Testis (tissue), 5 donors: ENCODE measurements at places on chromosomes 2 and 18.
A peak's percentile ranks its signal among the peaks of the same experiment; 100 is the strongest.

DNA sequence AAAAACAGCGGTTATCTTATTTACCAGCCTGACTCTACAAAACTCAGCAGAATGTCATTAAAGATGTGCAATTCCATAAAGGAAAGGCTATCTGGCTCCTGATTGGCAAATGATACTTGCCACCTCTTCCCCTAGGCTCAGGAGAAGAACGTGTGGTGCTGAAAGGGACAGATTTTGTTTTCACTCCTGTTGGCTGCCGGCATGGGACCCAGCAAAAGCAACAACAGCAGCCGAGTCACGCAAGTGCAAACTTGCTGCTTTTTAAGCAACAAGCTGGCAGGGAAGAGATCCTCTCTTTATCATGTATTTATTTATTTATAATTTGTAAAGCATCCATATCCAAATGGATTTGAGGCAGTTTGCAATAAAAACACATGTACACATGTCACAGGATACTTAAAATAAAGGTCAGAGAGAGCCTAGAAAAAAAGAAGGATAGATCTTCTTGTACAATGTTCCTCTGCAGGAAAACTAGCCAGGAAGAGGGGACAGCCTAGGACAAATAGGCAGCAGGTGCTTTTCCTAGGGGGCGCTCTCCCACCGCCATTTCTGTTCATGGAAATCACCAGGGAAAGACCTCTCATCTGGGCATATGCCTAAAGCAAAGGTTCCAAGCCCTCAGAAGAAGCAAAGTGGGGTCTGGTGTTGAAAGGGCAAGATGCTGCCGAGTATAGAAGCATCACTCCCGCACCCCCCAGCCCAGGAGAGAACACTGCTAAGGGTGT lies 799.3 kb downstream of the BCL11A start:
- DNase-seq, result peak; percentile 16

DNA sequence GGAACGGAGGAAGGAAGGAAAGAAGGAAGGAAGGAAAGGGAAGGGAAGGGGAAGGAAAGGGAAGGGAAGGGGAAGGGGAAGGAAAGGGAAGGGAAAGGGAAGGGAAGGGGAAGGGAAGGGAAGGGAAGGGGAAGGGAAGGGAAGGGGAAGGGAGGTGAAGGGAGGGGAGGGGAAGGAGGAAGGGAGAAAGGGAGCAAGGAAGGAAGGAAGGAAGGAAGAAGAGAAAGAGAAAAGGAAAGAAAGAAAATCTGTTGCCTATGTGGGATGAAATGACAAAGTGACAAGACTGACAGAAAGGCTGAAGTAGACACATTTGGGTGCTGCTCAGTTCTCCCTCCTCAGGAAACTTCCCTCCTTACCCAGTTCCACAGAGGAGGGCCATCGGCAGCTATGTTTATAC lies 46.3 kb upstream of the GORASP2 start:
- no peak for DNase-seq

DNA sequence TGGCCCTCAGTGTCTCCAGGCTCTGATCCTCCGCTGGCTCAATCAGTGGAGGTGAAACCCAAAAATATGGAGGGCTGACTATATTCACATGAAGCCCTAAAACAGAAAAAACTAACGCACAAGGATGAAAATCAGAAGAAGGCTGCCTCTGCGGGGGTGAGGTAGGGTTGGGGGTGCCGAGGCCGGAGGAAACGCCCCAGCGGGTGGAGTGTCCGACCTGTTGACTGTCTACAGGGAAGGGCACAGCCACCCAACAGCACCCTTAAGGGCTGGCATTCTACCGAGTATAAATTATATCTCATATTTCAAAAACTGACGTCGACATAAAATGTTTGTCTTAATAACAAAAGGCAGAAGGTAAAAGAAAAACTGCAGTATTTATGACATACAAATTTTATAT lies 223.5 kb downstream of the HDAC4 start:
- DNase-seq, result no peak

DNA sequence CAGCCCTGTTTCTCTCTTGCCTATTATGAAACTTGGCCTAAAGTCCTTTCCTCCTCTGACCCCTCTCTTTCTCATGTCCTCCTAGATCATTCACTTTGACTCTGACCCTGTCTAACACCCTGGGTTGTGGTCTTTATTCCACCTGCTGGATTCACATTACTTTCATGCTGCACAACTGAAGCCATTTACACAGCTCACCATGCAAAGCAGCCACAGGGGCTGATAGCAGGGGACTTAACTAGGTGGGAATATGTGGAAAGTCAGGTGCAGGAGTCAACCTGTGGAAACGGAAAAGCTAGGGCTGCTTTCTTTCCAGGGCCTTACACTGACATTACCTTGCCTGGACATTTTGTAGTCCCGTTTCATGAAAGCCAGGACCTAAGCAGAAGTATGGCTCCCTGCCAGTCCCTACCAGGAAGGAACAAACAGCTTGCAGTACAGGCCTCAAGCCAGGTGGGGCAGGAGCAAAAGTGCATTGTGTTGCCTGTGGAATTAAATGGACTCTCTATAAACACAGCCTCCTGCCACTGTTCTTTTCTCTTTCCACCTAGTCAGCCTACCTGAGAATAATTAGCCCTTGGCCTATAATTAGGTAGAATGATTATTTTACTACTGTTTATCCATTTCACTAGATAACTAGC lies 11.8 kb downstream of the MAPRE3 start:
- DNase-seq, result peak; percentile 85

DNA sequence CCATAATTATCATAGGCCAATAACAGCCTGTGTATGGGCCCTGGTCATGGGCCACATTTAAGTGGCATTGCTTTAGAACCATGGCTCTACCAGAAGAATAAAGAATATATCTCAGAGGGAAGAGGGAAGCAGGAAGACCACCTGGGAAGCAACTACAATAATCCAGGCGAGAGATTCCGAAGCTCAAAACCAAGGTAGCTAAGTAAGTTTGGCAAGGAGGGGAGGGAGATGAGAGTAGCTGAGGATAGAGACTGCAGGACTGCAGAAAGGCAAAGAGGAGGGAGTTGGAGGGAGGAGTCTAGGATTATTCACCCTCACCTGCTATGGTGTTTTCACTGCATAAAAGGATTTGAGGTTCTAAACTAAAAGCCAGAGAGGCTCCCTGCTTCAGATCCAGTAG lies 293.5 kb downstream of the SETBP1 start:
- DNase-seq, result no peak

GRCh38 chr2:161414042-161415033 lies 1.8 kb upstream of the TBR1 start:
- no peak for DNase-seq

DNA sequence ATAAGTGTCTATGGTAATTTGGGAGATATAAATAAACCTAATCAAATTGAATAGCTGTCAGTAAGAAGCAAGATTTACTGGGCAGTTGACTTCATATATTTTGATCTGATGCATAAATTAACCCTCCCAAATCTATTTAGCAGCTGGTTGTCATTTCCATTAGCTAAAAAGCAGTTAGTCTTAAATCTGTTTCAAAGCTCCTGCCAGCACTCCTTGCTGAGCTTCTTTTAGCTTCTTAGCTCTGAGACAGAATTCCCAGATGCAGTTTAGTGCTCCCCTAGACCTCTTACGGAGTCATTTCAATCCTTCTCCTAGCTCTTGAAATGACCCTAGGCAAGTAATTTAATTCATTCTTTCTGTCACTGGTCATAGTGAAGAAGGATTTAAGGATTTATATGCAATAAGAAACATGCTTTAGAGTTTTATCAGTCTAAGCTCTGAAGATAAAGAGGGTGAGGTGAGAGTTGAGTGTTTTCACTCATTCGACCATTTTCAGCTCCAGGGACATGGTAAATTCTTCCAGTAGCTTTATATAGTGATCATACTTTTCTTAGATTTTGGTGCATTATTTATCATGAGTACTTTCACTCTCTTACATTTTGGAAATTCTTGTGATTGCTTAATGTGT lies 98.9 kb downstream of the PHLPP1 start:
- DNase-seq, result no peak

- DNase-seq, result no peak
Measured at GRCh38 chr2:127721311-127721977, 20.1 kb downstream of the SFT2D3 start.

- DNase-seq, result no peak
Measured at GRCh38 chr18:61861372-61861771, 31.4 kb downstream of the RNF152 start.
